ENCODE measurements at places on chromosomes 16 and 17.

- DNase-seq, result no peak
Observed at GRCh38 chr17:35560703-35561102, at the start of gene SLFN14. SLFN14 (minus strand) TSS chr17:35560819; CDS start chr17:35558062, 2,757 bp downstream.

DNA sequence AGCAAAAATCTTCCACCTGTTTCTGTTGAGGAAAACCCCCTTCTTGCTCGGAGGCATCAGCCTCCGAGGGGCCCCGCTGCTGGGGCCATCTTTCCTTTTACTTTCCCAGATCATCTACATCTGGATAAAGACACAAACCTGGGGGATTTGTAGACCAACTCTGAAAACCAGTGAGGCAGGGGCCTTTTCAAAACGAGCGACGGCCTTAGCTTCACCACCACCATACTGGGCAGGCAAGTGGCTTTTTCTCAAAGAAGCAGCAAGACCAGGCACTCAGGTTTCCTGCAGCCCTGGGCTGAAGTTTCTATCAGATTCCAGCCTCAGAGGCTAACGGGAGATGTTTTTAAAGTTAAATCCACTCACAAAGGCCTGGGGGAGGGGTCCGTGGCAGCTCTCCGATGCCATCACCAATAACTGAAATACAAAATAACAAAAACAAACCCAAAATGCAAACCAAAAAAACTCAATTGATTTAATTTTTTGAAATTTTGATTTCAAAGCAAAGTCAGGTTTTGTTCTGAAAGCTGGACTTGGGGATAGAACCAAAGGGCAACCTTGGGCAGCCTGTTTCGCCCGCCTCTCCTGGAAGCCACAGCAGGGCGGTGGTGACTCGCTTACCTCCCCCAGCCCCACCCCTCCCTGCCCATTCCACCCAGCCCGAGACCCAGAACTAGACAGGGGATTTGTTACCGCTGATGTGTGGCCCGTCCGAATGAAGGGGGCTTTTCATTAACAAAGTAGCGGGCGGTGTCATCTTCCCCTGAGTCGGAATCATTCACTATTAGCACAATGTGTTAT lies 55.8 kb downstream of the SALL1 start:
- no peak for DNase-seq

DNA sequence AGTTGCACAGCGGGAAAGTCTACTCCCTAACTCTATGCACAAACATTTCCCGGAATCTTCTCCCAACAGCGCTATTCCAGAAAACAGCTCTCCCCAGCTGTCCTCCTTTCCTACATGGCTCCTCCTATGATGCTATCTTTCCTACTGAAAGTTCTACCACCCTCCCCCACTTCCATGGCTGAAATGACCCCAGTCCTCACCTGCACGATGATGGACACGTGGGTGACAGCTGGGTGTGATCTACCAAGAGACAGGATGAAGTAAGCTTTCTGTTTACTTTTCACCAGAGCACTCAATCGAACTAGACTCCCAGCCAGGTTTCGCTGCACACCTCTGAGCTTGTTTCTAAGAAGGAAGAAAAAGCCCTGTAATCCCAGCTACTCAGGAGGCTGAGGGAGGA lies 10.7 kb downstream of the CTC1 start:
- no peak for DNase-seq

- DNase-seq, result peak; percentile 90
Observed at GRCh38 chr16:87778830-87779579, 13.2 kb upstream of the KLHDC4 start.

- DNase-seq, result peak; percentile 18
Observed at GRCh38 chr16:83705856-83706255, 101.9 kb upstream of the HSBP1 start.

- DNase-seq, result no peak
Observed at GRCh38 chr17:74415608-74416396, 16.1 kb upstream of the GPRC5C start.

DNA sequence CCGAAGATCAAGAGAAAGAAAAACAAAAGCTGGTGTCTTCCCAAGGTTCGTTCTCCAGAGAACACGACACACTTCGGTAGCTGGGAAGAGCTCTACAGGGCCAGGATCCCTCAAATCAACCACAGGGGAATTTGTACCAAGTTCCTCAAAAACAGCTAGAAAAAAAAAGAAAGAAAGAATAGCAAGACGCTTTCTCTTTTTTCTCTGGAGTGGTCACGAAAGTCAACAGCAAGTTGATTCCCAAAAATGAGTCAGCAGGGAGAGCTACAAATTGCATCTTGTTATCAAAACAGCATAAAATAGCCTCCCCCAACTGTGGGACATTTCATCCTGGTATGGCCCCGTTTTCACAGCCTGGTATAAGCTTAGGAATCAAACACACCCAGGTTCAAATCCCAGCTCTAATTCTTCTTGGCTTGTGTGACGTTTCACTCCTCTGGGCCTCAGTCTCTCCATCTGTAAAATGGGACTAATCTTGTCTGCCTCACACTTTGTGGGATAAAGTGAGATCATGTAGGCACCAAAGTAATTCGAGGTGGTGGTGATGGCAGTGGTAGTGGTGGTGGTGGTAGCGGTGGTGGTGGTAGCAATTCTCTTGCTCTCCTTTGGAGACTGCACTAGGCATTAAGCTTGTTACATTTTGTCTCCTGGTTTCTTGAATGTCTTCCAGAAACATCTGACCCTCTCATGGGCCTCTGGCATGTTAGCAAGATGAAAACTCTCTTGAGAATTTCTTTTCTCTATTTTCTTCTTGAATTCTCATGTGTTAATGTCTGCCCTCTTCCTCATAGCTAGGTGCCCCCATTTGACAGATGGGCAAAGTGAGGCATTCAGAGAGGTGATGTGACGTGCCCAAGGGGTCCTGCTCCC lies 988 bp upstream of the IL21R start:
- DNase-seq, result no peak

- no peak for DNase-seq
Observed at GRCh38 chr16:14063618-14064581, 7.2 kb upstream of the MRTFB start.

- no peak for DNase-seq
Observed at GRCh38 chr17:21042458-21043295, at the start of gene USP22. USP22 (minus strand) TSS chr17:21043011; CDS start chr17:21042835, 176 bp downstream.

All from amniotic stem cell (primary cell).